ENCODE measurements at places on chromosomes 1 and 21. TPM values are rescaled to one million over a fixed set of nuclear protein-coding genes. Genes with fewer than 3 reads are reported as not detected.

DNA sequence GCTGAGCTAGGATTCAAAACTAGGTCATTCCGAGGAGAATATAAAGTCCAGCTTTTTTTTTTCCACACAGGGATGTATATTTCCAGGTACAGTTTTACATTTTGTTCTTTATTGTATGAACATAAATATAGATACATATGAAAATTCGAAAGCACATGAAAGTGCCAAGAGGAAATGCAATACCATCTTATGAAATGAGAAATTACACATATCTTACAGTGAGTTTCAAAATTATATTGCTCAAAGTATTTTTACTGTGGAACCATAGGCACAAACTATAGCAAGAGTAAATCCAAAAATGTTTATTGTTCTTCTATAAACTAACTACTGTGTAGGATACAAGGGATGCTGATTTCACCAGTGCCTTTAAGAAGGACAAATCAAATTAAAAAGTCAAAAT, 39.0 kb downstream of the PTPRC start:
- DNase-seq, result no peak

- DNase-seq, result no peak
Measured at GRCh38 chr1:12594966-12595756, 22.8 kb downstream of the DHRS3 start.

DNA sequence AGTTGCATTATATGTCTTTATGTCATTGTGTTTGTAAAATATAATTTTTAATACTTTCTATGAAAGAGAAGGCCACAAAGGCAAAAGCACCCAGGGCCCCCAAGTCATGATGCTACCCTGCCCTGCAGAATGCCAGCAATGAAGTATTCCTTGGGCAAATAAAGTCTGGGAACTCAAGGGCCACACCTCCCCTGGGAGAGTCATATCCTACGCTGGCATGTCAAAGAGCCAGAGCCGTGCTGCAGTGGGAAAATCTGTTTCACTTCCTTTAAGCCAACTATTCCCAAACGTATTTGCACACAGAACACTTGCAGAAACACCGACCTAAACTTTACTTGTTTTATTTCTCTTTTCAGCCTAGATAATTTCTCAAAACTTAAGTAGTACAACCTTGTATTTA, 98.4 kb upstream of the KAZN start:
- no peak for DNase-seq

GRCh38 chr21:43921979-43922945, 57.2 kb downstream of the AGPAT3 start:
- no peak for DNase-seq

GRCh38 chr1:226736001-226736907, 2.8 kb downstream of the ITPKB start:
- no peak for DNase-seq

- DNase-seq, result no peak
Measured at GRCh38 chr1:92310185-92310597, 11.3 kb downstream of the RPAP2 start.

DNA sequence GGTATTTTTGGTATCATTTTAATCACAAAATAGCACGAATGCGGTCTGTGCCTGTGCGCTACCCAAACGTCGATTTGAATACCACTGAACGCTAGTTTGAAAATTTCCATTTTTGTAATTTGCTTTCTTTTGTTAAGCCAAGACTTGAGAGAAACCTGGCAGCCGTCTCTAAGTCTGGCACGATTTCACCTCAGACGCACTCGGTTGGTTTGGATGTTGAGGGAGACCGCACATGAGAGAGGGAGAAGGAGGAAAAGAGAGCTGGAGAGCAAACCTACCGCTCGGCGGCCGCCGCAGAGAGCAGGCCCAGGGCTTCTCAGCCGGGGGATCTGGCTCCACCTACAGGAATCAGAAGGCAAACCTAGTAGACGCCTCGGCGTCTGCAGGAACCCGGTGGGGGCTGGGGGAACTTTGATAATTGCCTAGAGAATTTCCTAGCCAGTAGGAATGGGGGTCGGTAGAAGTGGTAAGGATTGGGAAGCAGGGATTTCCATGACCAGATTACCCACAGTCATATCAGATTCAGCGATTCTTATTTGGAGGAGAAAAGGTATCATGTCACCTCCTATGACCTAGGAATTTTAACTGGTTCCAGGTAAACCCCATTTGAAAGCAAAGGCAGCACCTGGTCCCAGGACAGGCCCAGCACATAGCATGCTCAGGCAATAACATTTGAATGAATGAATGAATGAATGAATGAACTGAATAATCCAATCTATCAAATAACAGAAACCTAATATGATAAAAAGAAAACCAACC, 83.2 kb downstream of the TM2D1 start:
- DNase-seq, result peak; percentile 54

DNA sequence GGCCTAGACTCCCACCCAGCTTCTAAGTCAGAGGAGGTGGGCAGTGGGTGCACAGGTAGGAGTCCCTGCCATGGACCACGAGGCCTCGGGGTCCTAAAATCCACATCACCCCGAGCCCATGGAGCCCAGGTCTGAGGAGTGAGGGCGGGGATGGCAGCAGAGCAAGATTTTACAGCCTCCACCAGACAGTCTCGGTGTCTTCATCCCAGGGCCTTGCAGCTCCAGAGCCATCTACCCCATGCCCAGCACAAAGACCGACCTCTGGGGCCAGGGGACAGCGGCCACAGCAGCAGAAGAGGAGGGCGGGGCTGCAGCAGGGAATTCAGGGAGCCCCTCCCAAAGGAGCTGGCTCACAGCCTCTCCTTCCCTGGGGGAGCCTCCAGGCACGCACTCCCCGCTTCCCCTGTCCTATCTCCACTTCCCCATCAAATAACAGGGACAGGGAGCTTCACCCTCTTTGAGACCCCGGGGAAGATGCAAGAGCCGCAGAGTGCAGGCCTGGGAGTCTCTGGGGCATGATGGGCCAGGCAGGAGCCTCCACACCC, 14.6 kb downstream of the CHD5 start:
- no peak for DNase-seq

DNA sequence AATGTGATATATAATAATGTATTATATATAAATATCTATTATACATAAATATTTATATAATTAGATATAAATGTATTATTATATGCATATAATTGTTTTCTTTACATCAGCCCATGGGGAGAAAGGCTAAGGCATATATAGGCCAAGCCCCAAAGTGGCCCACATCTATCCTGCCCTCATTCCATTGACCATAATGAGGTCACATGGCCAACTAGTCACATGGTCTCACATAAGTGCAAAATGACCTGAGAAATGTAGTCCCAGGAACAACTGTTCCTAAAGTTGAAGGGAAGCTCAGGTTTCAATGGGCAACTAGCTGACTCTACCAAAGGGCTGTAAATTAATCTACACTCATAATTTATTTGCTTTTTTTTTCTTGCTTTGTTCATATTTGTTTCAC, 14.5 kb upstream of the CCDC185 start:
- no peak for DNase-seq

- no peak for DNase-seq
Measured at GRCh38 chr1:111221633-111222291, 5.8 kb upstream of the CHI3L2 start.

DNA sequence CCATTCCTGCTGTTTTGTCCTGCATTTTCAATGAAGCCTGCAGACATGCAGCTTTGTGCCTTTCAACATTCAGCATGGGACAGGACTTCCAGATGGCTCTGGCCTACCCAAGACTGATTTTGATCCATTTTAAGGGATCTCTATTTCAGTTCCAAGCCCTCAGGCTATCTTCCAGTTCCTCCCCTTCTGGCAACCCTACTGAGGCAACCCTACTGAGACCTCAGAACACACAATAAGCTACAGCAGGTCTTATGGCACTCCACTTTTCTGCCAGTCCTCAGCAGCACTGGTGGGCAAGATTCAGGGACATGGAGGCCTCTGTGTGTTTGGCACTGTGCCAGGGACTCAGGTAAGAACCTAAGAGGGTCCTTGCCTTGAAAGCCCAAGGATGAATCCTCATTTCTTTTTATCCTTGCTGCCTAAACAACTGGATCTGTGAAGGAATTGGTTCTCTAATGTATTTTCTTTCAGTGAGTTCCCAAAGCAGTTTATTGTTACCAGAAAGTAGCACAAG, 50.7 kb downstream of the MAB21L3 start:
- no peak for DNase-seq

- DNase-seq, result no peak
Measured at GRCh38 chr1:76955652-76956051, 88.4 kb downstream of the ST6GALNAC5 start.

GRCh38 chr1:74392186-74392585, 120.2 kb downstream of the LRRC53 start:
- no peak for DNase-seq

GRCh38 chr1:94037392-94038229, 83.3 kb downstream of the ABCA4 start:
- no peak for DNase-seq

DNA sequence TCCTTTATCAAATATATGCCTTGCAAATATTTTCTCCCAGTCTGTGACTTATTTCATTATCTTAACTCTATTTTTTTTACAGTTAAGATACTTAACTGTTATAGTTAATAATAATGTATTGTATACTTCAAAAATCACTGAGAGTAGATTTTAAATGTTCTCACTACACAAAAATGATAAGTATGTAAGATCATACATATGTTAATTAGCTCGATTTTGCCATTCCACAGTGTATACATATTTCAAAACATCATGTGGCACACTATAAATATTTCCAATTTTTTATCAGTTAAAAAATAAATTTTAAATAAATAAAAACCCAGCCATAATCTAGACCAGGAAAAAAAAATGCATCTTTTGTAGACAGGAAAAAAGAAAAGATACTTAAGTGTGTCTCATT, 27.2 kb downstream of the CTTNBP2NL start:
- DNase-seq, result no peak

DNA sequence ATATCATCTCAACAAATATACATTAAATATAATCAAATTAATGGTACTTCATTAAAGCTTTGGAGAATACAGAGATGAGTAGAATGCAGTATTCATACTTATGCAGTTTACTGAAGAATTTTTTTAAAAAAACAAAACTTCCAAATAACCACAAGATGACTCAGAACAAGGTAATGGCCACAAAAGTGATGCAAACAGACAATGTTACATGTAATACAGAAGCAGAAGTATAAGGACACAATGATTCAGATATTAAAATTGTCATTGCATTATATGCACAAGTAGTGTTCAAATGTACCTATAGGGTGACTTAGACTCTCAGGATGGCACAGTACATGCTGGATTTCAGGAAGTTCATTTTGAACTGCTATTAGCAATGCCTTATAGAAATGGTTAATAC, 227.2 kb upstream of the ST6GALNAC5 start:
- peak; percentile 9 for DNase-seq

DNA sequence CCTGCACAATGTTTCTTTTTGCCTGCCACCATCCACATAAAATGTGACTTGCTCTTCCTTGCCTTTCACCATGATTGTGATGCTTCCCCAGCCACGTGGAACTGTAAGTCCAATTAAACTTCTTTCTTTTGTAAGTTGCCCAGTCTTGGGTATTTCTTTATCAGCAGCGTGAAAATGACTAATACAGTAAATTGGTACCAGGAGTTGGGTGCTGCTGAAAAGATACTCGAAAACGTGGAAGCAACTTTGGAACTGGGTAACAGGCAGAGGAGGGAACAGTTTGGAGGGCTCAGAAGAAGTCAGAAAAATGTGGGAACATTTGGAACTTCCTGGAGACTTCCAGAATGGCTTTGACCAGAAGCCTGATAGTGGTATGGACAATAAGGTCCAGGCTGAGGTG, 425.3 kb downstream of the GPATCH2 start:
- DNase-seq, result no peak

DNA sequence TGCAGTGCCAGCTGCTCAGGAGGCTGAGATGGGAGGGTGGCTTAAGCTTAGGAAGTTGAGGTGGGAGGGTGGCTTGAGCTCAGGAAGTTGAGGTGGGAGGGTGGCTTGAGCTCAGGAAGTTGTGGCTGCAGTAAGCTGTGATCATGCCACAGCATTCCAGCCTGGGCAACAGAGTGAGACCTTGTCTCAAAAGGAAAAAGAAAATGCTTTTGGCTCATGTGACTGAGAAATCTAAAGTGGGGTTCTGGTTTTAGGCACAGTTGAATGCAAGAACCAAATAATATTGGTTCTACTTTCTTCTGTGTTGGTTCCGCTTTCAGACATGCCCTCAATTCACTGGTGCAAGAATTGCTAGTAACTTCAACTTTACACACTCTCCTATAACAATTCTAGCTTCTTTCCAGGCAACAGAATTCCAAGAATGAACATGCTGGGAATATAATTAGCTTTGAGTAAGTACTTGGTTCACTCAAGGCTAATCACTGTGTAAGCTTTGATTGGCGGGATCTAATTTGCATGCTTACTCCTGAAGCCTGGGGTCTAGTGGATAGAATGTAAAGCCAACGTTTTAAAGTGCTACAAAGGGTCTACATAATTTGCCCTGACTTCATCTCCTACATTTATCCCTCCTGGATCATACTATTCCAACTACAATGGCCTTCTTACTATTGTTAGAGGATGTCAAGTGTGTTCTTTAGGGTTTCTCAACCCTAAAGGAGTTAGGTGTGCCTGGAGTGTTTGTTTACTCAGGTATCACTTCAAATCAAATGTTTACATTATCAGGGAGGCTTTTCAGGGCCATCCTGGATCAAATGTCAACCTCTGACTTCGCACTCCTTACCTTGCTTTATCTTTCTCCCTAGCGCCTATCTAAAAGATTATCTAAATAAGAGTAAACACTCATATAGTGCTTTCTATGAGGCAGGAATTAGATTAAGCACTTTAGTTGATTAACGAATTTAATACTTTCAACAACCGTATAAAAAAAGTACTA, 115.1 kb downstream of the SLC16A1 start:
- no peak for DNase-seq

The CBR3 gene
- 9.5 TPM for total RNA-seq

The AKNAD1 gene
- total RNA-seq, result 1.5 TPM

The TRIM58 gene
- total RNA-seq, result not detected

The ECE1 gene
- total RNA-seq, result 79.5 TPM

The KIRREL1 gene
- 48.7 TPM for total RNA-seq
